ENCODE measurements at places on chromosomes 3 and 15.
A peak's percentile ranks its signal among the peaks of the same experiment; 100 is the strongest.

GRCh38 chr3:122602011-122602710 lies 24.7 kb downstream of the PARP15 start:
- no peak for DNase-seq

GRCh38 chr3:127203024-127203423 lies 10.1 kb downstream of the PRR23E start:
- no peak for DNase-seq

- no peak for DNase-seq
Observed at GRCh38 chr15:37638691-37639090, 295.7 kb upstream of the TMCO5A start.

DNA sequence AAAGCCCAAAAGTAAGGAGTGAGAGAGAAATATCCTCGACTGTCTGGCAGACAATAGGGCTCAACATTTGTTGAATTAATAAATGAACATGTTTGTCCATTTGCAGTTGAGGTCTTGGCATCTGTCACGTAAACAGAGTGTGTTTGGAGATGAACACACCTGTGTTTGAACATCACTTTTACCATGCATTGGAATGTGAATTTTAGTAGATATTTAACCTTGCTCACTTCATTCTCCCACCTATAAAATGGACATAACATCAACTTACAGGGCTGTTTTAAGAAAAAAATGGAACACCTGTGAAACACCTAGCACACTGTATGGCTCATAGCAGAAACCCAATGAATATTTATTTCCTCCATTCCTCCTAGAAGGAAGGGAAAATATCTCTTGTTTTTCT lies 204.8 kb downstream of the KCNMB2 start:
- DNase-seq: no peak

GRCh38 chr3:46466871-46467403 lies 2.2 kb upstream of the LTF start:
- no peak for DNase-seq

DNA sequence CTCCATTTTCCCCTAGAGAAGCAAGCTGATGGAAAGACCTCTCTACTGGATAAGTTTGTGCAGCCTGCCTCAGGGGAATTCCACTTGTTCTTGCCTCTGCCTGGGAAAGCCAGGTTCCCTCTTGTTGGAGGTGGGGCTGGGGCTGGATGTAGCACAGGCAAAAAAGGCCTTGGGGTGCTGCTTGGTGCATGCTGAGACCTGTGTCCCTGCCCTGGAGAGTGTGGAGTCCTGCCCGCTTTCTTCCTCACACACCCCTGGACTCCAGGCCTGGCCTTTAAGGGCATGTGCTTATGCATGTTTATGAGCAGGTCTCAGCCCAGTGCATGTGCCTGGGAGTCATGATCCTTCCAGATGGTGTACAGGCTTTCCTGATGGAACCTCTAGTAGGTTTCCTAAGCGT lies 23.5 kb upstream of the JMJD7 start:
- DNase-seq: no peak

DNA sequence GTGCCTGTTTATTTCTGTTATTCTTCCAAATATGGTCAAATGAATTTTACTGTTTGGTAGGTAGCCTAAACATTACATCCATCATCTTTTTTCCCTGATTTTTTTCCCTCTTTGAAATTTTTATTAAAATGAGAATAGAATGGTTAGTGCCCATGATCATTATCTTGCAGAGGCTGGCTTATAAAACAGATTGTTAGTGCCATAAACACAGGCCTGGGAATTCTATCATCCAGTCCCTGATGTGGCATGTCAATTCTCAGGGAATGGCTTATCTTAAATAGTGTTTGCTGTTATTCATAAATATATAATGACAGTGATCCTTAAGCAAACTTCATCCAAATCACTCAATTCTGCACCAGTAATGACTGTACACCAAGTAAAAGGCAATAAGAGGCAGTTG lies 207.3 kb downstream of the TUSC7 start:
- DNase-seq: no peak

DNA sequence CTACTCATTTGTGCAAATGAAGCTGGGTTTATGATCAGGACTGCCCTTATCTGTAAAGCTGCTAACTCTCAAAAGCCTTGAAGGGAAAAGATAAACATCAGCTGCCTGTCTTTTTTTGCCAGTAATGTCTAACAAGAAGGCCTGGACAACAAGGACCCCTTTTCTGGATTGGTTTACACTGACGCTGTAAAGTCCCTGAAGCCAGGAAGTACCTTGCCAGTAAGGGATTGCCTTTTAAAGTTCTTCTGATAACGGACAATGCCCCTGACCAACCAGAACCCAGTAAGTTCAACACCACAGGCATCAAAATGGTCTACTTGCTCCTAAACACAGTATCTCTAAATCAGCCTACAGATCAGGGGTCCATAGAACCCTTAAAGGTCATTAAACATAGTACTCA lies 178.0 kb downstream of the PCCB start:
- DNase-seq: no peak

- DNase-seq: no peak
Observed at GRCh38 chr3:136783708-136784191, 31.6 kb upstream of the STAG1 start.

GRCh38 chr15:82660378-82660777 lies 13.2 kb upstream of the CPEB1 start:
- no peak for DNase-seq

GRCh38 chr15:68566377-68566954 lies 12.3 kb upstream of the CORO2B start:
- no peak for DNase-seq

DNA sequence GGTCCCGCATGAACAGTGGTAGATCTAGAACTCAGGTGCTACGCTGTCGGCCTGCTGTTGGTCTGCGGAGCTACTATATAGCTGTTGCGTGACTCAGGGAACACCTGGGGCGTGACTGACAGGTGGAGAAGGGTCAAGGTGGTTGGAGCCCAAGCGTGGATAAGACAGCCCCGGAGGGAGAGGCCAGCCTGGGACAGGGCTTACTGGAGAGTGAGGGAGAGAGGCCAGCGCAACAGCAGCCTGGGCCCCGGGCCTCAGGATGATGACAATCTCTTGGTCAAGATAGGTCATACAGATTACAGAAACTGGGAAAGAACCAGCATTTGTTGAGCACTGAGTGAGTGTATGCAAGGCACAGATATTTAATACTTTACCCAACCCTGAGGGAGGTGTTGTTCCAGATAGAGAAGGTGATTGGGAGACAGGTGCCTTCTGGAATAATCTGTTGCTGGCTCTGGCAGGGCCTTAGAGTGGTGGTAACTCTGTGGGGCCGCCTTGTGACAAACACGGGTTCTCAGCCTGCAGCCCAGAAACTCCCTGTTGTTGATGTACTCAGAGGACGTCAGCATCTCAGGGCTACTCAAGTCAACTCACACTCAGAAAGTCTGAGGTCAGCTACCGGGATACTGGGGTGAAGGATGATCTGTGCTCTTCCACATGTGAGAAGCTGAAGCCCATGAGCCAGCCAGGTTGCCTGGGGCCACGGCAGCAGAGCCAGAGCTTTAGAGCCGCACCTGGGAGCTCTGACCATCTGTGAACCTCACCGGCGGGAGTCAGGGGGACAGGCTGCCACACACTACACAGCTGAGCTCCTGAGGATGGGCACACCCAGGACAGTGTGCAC lies 265.4 kb upstream of the HES1 start:
- DNase-seq: no peak

GRCh38 chr3:37680401-37680800 lies 181.3 kb upstream of the CTDSPL start:
- no peak for DNase-seq

DNA sequence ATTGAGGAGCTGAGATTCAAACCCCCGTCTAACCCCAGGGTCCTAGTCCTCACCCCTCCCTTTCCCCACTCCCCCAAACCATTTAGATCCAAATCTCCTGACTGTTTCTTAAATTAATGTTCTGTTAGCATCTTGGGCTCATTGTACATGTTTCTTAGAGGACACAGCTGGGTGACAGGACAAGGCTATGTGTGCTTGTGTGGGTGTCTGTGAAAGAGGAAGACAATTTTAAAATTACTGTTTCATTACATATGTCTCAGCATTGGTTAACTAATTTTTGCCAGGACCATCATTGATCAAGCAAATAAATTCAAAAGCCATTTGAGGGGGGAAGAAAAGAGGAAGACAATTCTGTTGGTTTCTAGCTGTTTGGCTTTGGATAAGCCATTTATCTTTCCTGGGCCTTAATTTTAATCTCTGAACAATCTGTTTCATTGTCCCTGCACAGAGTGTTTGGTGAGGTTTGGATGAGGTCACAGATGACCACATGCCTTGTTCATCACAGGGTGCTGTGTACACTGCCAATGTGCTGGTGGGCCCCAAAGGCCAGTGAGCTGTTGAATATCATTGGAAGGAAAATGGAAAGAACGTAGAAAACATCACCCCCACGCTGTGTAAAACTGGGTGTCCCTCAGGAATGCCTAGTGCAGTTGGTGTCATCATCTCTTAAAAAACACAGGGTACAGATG lies 51.9 kb downstream of the RPLP1 start:
- DNase-seq: no peak

DNA sequence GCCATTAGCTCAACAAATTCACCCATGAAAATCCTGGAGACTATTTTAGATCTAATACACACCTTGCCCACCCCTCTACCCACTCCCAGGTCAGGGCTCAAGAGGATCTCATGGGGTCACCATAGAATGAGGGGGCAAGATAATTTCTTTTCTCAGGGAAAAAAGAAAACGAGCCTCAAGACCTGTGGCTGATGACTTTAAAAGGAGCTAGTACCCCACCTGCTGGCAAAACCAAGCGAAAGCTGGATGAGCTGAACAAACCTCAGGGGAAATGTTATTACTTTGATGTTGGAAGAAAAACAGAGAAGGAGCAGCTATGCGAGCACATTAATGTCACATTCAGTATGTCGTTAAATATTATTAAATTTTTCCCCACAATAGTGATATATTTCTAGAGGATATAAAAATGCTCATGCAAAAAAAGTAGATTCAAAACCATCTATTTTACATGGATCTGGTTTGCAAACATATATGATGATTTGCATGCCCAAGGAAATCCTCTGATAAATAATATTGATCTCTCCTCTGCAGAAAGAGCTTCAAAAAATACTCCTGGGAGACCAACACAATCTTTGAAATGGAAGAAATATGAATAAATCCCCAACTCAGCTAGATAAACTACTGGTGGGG lies 37.7 kb downstream of the PLD1 start:
- peak; percentile 88 for DNase-seq

DNA sequence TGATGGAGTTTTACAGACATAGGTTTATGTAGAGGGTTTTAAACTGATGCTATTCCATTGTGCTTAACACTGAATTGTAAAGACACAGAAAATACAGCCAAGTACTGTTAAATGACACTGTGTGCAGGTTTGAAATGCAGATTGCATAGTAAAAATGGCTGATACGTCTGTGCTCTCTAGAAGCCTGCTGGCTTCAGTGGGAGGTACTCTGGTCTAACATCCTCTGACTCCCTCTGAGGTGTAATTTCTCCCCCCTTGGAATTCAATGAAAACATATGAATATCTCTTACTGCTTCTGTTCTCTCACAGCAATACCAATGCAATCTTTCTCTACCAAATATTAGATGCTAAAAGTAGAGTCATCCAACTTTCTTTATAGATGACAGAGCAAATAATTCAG lies 176.6 kb downstream of the SLC9A9 start:
- peak; percentile 33 for DNase-seq

- no peak for DNase-seq
Observed at GRCh38 chr3:17489139-17489538, 253.3 kb downstream of the TBC1D5 start.

DNA sequence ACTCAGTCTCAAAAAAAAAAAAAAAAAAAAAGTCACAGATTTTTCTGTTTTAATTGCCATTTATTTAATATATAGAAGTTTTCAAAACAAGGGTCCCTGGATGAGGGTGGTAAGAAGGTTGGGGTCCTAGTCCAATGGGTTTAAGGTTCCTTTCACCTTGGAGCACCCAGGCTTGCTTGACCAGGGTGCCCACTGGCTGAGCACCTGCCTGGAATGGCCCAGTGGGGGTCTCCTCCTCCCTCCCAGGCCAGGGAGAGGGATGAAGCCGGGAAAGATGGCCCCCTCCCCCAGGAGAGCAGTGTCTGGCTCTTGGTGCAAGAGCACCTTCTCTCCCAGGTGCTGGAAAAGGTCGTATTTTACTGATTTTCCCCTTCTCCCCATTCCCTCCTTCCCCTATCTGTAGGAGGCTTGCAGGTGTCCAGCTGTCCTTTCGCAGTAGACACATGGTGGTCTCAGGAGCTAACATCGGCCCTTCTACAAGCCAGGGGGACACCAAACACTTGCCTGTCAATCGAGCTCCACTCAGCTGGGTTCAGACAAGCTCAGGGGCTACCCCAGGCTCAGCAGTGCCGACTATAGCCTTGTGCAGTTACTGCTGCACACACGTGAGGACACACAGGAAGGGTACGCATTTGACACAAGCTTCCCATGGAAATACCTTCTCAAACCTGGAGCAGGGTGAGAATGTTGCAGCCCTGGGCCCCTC lies 112.3 kb upstream of the KLF13 start:
- peak; percentile 51 for DNase-seq

DNA sequence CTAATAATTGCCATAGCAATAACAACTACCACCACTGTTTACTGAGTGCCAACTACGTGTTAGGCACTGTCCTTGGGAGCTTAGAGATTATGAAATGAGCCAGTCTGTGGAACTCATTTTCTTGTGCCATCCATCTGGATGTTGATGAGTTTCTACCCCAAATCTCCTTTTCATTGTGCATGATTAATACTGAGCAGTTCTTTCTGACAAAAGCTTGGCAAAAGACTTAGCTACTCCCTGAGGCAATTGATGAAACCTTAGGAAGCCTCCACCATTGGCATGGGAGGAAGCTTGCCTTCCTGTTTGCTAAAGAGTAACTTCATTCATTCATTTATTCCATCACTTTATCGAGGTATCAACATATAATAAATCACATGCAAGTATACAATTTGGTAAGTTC lies 39.8 kb downstream of the PRICKLE2 start:
- DNase-seq: no peak

- no peak for DNase-seq
Observed at GRCh38 chr15:84898761-84899160, 14.3 kb downstream of the SLC28A1 start.

DNA sequence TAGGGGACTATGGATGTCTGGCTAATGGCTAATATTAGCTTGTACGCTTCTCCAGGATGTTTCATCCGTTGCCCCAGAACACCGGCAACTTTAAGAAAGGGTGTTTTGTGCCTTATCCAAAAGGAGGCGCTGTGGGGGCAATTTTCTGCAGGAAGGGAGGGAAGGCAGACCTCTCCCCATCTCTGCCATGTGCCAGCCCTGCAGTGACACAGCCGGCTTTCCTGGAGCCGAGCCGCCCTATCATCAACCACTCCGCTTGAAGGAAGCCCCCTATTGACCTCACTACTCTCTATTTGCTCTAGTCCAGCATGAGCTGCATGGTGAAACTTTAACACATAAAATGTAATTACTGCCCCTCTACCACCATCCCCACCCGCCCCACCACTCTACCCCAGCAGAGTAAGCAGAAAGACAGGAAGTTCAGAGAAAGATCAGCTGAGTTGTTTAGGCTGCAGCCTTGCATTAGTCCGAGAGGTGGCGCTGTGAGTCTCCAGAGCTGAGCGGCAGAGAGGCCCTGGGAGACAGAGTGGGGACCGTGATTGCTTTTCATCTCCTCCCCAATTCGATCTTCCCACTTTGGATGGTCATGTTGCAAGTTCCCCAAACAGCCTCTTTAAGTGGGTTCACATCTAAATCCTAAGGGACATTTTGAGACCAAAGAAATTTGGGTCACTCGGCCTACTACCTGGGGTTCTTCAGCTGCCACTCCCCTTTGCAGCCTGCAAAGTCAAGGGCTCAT lies 24.5 kb upstream of the RAD18 start:
- DNase-seq: peak; percentile 75

- DNase-seq: no peak
Observed at GRCh38 chr3:188401244-188401993, 247.5 kb downstream of the LPP start.

- no peak for DNase-seq
Observed at GRCh38 chr15:44956388-44956787, at the start of gene TERB2. Gene TERB2 (plus strand): TSS chr15:44956687. CDS start chr15:44956719, 32 bp downstream.

- no peak for DNase-seq
Observed at GRCh38 chr3:16122661-16123060, 51.8 kb upstream of the GALNT15 start.

Data from NAMALWA (cell line).